Body of pancreas (tissue), 4 donors: ENCODE measurements at places on chromosomes 11 and 22.

GRCh38 chr22:45088576-45088975, 75.1 kb upstream of the NUP50 start:
- DNase-seq: no peak

DNA sequence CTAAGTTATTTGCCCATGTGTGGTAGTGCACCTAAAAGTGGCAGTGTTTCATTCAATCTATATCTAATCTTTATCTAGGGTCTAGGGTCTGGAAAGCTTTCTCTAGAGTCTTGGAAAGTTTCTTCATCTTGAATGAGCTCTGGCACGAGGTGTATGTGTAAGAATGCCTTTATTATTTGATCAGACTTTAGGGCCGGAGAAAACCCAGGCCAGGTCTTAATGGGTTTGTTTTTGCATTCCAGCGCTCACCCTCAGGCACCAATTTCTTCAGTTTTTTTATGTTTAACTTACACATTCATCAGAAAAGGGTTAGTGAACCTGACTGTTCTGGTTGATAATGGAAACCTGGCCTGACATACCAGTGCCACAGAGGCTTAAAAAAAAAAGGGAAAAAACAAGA, 68.3 kb upstream of the SLN start:
- DNase-seq: no peak

DNA sequence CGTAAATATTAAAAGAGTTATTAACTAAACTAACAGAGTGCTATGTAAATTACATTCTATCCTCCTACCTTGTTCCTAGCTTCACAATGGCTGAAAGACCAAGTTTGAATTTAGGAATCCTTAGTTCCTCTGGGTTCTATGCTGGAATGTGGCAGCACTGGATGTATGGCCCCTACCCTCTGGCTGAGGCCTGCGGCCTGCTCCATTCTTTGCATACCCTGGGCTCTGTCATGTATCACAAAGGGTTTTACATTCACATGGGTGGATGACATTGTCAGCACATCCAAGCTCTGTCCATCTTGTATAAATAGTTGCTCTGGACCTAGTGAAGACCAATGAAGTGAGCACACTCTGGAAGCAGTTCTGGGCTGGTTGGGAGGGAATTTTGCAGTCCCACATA, 54.5 kb downstream of the AASDHPPT start:
- no peak for DNase-seq

DNA sequence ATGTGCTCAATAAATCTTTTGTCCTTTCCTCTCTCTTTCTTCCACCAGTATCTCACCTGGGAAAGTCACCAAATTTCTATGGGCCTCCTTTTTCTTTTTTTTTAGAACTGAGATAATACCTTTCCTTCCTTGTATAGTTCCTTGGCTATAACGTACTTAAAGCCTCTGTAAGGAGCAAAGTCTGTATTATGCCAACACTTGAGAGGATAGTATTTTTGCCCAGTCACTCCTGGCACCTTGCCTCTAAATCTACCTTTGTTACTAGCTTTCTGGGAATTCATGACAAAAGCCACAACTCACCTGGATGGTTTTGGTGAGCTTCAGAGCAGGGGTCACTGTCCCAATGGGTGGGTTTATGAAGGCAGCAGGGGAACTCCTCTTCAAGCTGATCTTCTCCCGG, 12.2 kb downstream of the POLDIP3 start:
- no peak for DNase-seq

- DNase-seq: peak; percentile 64
Measured at GRCh38 chr11:1335811-1336761, 26.7 kb upstream of the TOLLIP start.

DNA sequence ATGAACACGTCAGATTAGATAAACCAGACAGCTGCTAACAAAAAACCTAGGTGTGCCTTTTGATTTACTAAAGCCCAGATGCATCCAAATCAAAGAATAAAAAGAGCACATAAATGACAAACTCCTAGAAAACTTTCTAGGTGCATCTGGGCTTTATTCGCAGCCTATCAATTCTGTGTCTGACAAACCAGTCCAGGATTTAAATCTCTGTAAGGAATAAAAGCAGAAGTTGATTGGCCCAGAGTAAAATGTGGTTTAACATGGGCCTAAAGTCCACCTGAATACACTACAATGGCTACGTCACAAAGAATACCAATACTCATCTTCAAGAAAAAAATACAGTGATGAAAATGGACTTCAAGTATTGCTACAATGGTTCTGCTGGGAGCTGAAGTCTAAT, 66.8 kb downstream of the SOX6 start:
- DNase-seq: no peak

DNA sequence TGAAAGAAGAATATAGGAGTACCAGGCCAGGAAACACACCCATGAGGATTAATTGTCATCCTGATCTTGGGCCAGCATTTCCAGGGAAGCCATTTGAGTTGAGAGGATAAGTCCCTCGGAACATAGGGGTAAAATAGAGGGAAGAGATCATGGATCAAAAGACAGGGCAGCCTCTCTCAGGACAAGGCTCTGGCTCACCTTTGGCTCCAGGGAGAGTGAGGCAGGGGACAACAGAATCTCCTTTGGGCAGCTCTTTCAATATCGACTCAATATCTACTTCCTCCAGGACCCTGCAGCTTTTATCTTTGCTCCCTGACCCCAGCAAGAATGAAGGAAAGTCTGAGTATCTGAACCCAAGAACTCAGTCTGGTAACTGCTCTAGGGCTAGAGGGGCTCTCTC, at the start of gene OR2AG1:
Gene OR2AG1 (plus strand): TSS at position 301 of the 400 bp plus-strand sequence. CDS start 2,018 bp downstream, outside the sequence.
- no peak for DNase-seq

DNA sequence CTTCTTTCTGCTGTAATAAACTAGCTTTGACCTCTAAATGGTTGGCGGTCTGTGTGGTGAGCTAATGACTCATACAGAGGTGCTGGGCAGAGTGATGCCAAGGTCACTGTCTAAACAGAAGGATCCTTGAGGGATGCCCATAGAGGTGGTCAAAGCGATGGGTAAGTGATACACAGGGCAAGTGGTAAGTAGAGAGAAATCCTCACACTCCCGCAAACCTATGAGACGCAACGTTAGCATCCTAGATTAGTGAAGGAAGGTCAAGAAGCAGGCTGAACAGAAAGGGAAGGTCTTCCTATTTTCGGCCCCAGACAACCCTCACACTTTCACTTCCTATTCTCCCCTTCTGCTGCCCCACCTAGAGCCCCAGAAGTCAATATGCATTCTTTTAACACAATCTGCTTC, 65.6 kb upstream of the SESN3 start:
- DNase-seq: no peak

DNA sequence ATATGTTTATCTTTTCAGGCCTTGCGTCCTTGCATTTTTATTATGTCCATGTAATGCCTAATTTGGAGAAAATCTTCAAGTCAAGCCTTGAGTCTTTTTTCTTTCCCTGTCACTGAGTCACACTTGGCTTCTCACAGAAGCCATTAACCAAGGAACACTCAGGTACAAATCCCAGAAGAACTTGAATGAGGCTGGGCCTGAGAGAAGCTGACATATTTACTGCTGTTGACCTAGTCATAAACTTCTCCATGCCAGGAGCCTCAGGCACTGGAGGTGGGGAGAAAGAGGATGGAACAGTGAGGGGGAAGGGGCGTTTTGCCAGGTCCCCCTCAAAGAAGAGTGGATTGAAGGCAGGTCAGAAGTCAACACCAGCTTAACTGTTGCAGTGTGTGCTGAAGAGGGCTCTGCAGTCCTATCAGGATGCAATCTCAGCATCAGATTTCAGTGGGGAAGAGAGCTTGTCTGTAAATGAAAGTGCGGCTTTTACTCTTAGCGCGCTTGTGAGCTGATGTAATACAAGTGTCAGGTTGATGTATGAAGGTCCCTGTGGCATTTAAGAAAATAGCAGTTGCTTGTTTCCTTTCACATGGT, 526.0 kb downstream of the ETS1 start:
- DNase-seq: no peak

DNA sequence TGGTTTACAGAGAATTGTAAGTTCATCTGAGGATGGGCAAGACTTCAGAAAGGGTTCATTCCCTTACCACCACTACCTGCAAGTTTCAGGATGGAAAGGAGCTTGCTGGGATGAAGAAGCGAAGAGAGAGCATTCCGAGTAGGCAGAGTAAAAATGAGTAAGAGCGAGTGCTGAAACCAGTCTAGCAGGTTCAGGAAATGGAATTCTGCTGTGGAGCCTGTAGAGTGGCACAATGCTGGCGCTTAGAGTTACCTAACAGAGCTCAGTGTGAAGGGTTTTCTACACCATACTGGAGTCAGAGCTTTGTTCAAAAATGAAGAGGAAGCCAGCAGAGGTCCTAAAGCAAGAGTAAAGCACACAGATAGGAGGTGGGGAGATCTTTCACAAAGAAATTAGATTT, 179.2 kb upstream of the ZC3H12C start:
- no peak for DNase-seq

DNA sequence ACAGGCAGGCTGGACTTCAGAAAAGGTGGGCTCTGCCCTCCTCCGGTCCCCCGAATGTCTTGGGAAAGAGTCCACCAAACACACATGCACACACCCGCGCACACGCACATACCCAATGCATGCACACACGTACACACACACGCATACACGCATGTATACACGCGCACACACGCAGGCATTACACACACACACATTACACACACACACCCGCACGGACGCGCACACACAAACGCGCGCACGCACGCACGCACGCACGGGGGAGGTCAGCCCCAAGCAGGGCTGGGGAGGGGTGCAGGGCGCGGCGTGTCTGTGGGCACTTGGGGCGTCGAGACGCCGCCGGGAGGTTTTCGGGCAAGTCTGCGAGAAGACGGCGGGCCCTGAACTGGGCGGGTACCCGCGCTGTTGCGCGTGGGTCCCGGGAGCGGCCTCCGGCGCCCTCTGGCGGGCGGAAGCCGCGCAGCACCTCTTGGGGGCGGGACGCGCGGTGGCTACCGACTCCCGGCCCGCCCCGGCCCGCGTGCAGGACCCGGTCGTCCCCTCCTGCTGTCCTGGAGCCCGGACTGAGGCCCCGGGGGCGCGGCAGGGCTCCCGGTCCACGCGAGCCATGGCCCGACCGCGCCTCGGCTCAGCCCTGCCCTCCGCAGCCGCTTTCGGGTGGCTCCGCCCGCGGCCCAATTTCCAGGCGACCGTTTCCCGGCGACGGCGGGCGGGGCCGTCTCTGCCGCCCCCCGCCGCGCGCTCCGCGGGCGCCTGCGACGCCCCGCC, 3.6 kb downstream of the SEPTIN5 start:
- peak; percentile 73 for DNase-seq

GRCh38 chr11:123107945-123108495, 46.1 kb upstream of the HSPA8 start:
- no peak for DNase-seq

DNA sequence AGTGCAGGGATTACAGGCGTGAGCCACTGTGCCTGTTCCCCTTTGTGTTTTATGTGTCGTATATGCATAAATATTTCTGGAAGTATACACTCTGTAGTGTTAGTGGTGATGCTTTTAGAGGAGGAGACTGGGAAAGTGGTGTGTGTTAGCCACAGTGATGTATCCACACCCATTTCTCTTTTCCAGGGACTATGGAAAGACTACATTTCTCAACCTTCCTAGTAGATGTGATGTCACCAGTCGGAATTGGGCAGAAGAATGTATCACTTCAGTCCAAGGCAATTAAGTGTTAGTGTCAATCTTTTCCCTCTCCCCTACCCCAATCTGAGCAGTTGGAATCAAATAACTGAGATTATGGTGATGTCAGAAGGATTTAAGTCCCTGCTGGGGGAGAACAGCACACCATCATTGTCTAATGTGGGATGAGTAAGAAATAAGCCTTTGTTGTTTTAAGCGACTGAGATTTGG, 5.8 kb upstream of the ATG16L2 start:
- DNase-seq: no peak
